ENCODE measurements at places on chromosomes 1 and 21.

DNA sequence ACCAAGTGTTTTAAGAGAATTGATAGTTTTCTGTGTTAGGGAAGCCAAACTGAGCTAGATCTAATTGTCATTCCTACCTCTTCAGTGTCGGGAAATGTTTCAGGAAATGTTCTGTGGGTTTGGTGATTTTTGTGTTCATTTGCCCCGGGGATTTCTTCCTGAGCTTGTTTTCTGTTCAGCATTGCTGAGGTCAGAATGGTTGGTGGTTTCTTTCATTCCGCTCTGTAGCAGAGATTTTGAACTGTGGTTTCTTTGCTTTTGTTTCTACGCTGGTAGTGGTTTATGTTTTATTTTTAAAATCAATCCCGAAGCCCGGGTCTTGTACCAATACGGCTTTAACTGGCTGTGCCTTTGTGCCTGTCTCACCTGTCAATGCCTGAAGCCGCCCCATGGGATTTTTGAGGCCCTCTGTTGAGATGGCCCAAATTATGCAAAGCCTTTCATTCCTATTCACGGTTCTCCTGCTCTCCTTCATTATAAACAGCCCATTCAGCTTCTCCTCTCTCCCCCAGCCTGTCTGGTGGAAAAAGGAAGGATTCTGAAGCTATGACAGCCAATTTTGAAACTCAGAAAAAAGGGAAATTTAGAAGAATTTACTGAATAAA, 417.2 kb upstream of the KAZN start:
- no peak for DNase-seq

DNA sequence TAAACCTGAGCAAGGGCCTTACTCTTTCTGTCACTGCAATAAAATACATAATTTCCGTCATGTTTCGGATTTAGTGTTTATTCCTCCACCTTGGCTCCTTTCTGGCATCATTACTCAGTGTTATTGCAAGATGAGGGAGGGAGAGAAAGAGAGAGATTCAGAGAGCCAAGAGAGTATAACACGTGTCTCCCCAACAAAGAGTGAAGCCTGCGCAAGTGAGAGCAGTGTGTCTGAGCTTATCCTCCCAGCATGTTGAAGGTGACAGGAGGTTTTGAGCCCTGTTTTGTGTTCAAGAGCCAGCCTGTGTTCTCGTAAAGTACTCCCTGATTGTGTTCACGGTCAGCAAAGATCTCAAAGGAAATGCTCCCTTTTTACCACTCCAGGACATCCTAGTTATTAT, 6.3 kb downstream of the RUNX1 start:
- no peak for DNase-seq

DNA sequence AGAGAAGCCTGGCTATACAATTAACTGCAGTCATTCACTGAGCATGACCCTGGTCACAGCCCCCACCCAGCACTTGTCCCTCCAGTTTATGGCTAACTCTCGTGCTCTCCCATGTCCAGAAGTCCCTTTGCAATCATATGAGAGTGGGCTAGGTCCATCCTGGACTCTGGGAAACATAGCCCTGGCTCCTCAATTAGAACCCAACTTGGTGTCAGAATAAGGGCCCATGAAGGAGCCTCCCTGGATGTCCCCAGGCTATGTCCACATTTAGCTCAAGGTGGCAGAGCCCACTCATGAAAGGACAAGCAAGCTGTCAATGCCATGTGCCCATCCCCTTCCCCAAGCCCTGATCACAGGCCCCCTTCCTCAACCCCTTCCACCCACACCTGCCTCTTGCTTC, 27.4 kb upstream of the HPDL start:
- DNase-seq: no peak

GRCh38 chr1:230618537-230618936, 23.7 kb upstream of the COG2 start:
- DNase-seq: no peak

- DNase-seq: no peak
Measured at GRCh38 chr1:74395571-74395970, 116.8 kb downstream of the LRRC53 start.

- no peak for DNase-seq
Measured at GRCh38 chr1:203479646-203480045, 4.0 kb downstream of the PRELP start.

DNA sequence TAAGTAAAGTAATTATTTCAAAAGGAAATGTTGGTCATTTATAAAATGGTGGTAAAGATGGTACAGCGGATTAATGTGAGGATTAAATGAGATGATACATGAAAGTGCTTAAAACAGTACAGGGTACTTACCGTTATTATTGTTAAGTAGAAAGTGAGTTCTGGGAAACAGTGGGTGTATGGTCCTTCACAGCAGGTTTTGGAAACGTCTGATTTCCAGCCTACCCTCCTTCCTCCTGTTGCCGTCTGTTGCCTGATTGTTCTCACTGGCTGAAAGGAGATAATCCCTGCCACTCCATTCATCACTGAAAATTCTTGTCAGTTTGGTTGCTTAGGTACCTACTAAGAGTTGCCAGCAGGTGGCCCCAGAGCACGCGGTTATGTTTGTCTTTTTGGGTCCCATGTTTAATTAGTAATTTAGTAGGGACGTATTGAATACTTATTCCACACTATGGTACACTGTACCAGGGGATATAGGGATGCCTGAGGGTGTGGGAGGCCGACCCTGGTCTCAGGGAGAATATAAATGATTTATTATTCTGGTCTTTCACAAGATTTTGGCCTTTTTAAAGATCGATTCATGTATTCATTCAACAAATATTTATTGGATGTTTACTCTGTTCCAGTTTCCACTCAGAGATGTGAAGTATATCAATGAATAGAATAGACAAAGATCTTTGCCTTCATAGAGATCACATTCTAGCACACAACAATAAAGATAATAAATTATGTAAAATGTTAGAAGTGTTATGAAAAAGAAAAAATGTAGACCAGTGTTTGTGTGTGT, 30.8 kb upstream of the RPTN start:
- peak; percentile 7 for DNase-seq

GRCh38 chr21:42232176-42232825, 13.4 kb downstream of the ABCG1 start:
- DNase-seq: no peak

Measured in anterior cingulate cortex (tissue), 58 donors.